ENCODE measurements at places on chromosomes 5 and 9.
A peak's percentile ranks its signal among the peaks of the same experiment; 100 is the strongest.

GRCh38 chr9:76534026-76534425 lies 75.0 kb downstream of the GCNT1 start:
- DNase-seq, result no peak

- no peak for DNase-seq
These were observed 59.5 kb downstream of the EGFLAM start for GRCh38 chr5:38317868-38318267.

GRCh38 chr5:43275391-43275790 lies 37.8 kb downstream of the HMGCS1 start:
- DNase-seq, result no peak

DNA sequence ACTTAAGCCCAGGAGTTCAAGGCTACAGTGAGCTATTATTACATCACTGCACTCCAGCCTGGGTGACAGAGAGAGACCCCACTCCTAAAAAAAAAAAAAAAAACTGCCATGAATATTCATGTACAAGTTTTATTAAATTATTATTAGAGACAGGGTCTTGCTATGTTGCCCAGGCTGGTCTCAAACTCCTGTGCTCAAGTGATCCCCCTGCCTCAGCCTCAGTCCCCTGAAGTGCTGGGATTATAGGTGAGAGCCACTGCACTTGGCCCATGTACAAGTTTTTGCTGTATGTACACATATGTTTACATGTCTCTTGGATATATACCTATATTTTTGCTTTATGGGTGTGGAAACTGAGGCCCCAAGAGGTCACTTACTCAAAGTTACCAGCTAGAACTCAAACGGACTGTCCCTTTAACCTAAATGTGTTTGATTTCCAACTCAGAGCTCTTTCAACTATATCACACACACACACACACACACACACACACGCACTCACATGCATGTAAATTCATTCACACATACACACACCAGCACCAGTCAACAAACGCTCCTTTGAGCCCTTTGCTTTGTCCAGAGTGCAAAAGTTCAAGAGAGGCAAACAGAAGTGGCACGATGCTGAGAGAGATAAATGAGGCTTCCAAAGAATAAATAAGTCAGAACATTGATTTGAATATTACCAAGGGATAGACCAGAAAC lies 42.3 kb upstream of the STRBP start:
- DNase-seq, result no peak

DNA sequence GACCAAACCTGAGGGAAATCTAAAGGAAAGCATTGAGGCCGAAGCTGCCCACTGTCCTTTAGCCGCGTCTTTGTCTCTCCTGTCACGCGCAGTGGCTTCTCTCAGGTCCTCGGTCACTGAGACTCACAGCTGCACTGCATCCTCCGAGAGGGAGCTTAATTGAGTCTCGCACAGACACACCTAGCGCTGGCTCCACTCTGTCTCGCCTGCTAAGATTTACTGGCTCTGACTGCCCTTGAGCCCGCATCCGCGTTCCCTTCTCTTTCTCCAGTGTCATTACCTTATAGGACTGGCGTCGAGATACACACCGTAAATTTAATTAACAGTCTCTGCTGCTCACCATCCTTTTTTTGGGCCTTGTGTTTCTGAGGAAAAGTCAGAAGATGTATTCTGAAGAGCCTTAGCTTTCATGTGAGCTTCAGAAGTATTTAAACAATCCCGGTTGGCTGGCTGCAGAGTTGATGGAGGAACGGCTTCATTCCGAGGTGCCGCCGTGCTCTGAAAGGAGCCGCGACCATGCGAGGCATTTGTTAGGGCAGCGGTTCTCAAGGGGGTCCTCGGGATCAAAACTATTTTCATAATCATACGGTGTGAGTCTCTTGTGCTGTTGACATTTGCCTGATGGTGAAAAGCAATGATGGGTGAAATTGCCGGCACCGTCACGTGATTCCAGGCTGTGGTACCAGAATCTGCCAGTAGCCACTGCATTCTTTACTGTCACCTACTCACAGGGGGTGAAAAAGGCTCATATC lies 58.3 kb downstream of the GPR107 start:
- DNase-seq, result no peak

- no peak for DNase-seq
These were observed 261.2 kb downstream of the TAF11L14 start for GRCh38 chr5:17895288-17896033.

DNA sequence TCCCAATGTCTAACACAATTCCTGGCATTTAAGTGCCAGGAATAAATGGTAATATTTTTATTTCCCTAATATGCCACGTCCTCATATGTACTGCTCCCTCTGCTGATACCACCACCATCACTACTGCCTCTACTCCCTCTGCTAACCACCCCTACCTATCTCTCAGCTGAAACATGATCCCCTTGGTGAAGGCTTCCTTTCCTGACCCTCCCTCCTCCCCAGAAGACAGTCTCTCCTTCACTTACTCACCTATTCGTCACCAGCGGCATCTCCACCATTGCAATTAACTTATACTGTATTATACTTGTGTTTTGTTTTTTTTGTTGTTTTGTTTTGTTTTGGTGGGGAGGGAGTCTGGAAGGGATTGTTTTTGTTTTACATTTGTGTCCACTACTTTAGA lies 4.8 kb downstream of the DENND1A start:
- no peak for DNase-seq

GRCh38 chr5:79241535-79241979 lies 5.6 kb downstream of the JMY start:
- DNase-seq, result no peak

GRCh38 chr5:140338336-140338735 lies 8.1 kb downstream of the HBEGF start:
- DNase-seq, result no peak

GRCh38 chr5:125421006-125421405 lies 674.6 kb upstream of the ZNF608 start:
- no peak for DNase-seq

- DNase-seq, result no peak
These were observed 14.0 kb downstream of the MTRR start for GRCh38 chr5:7882926-7883325.

GRCh38 chr9:86903734-86904085 lies 43.6 kb downstream of the GAS1 start:
- no peak for DNase-seq

- DNase-seq, result no peak
These were observed 129.0 kb upstream of the ALDH1B1 start for GRCh38 chr9:38263532-38263931.

DNA sequence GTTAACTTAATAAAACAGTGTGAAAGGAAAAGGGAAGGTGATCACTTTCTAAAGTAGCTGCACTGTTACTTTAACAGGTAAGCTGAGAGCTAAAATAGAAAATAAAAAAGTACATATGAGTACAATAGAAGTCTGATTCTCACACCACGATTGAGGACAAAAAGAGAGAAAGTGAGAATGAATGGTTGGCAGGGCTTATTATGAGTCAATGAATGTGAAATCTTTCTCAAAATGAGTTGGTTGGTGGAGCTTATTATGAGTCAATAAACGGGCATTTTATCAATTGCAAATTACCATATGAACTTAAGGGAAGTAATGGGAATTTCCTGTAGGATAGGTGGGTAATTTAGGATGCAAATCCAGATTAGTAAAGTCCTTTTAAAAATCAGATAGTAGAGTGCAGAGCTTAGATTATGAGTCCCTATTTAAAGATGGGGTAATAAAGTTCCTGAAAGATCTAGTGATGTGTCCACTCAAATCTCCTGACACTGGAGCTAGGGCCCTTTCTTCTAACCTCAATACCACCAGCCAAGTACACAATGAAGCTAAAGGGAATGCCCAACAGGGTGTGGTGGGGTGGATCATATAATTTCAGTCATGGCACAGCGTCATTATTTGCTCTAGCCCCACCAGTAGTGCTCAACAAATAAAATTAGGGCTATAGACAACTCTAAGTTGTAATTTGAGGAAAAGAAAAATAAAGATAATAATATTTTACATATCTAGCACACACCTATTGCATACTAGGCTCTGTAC lies 21.1 kb upstream of the TLR4 start:
- no peak for DNase-seq

GRCh38 chr5:30436691-30437090 lies 756.8 kb upstream of the CDH6 start:
- no peak for DNase-seq

DNA sequence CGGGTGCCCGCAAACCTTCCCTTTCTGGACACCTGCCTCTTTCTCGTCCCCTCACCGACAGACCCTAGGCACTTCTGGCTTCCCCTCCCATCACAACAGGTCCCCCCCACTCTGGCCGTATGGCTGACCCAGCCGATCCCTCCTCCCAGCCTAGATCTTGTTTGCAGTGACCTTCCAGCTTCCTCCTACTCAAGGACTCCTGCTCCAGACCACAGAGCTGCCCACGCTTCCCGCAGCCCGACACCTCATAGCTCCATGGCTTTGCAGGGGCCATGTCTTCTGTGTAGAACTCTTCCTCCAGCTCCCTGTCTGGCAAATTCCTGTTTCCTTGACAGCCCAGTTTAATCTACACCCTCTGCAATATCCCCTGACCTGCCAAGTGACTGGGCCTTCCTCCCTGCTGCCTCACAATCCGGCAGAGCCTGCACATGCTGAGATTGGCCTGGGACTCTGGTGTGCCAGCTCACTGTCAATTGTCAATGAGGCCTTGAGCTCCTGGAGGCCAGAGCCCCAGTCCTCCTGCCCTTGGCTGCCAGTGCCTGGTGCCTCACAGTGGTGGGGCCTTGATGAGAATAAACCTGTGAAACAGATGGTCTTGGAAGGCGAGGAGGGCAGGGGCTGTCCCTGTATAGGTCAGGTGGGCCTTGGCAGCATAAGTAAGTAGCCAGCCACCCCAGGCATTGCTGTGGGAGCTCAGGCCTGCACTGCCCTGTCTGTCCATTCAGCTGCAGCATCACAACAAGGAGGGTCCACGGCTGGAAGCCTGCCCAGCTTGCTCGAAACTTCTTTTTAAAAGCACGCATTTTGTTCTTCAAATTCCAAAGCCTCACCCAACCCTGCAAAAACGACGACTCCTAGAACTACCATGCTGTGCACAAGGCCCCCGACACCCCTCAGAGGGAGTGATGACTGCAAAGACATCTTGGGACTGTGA lies 50.5 kb downstream of the GADD45G start:
- no peak for DNase-seq

DNA sequence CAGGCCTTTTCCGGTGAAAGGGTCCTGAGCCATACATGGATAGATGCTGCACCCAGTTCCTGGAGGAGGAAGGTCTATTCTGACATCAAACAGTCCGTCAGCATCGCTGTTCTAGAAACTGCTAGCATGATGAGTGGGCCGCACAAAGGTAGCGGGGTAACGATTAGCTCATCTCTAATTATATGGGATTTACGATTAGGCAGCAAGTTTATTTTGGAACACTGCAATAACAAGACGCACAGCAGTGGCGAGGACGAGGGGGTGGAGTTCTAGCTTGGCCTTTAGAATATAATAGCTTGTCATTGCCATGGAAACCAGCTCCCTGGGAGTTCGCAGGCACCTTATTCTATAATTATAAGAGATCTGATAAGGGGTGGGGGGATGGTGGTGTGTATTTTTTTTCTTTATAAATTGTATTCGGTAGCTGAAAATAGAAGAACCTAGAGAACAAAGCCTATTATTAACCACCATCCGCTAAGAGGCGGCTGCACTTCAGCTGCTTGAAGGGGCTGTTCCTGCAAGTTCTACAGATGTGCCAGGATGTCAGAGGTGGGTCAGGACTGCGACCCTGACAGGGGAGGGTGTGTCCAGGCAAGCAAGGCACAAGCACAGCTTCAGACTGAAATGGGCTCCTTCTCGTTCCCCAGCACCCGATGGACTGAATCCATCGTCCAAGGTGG lies 311.0 kb downstream of the AGTPBP1 start:
- no peak for DNase-seq

DNA sequence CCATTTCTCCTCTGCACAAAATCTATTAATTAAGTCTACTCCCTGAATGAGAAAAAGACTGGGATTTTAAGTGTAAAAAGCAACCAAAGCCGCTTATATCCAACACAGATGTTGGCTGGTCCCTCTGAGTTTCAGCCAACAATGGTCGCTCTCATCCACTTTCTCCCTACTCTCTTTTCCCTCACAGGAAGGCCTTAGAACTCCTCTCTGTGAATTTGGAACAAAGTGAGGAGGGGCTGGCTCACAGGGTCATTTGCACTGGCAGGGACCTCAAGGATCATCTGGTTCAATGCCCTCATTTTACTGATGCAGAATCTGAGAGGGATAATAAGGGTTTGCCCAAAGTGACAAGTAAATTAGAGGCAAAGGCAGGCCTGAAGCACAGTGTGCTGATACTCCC lies 64.0 kb downstream of the DPYSL3 start:
- no peak for DNase-seq

GRCh38 chr9:114423181-114423580 lies 35.4 kb upstream of the AKNA start:
- DNase-seq, result no peak

DNA sequence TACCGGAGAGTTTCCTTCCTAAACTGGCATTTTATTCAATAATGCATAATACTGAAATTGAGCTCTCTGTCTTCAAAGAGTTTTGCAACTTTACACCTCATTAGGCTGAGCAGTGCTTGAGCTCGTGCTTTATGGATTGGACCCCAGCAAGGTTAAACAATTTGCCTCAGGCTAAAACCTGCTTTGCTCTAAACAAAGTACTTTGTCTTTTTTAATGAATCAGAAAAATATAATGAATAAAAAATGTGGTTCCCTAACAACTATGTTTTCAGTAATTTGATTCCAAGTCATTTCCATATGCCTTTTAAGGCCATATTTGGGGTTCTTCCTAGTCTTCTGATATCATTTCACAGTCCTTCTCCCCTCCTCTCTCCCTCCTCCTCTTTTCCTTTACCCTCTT lies 20.0 kb downstream of the ZNF366 start:
- DNase-seq, result no peak

DNA sequence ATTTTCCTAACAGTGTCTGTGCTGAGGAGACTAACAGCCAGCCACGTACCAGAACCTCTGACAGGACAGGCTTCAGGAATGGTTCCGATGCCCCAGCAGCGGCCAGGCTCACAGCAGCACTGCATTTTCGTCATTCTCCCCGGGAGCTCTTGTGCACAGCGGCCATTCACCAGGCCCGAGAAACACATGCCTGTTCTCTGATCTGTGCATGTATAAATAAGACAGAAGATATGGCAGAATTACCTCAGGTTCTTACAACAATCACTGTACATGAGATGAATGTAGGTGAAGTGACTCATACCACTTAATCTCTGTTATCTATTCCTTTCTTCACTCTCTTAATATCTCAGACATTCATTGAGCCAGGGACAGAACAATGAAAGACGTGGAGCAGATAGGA lies 143.0 kb downstream of the FBN2 start:
- no peak for DNase-seq

DNA sequence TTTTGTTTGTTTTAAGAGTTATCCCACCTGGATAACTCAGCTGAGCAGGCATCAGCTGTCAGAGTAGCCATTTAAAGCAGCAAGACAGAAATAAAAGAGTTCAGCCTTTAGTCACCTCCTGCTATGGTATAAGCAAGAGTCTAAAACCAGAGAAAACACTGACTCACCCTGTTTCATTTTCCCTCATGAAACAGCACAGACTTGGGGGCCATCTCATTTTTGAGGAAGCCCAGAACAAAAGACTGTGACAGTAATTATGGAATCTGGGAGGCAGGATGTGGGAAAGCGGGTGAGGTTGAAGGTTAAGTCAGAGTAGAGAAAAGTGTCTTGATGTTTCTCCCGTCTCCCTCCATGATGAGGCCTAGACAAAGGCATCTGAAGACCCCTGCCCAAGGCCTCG lies 90.2 kb upstream of the FAM174A start:
- DNase-seq, result peak; percentile 6
